ENCODE measurements at places on chromosomes 12 and 14. TPM values are rescaled to one million over a fixed set of nuclear protein-coding genes. Genes with fewer than 3 reads are reported as not detected.

DNA sequence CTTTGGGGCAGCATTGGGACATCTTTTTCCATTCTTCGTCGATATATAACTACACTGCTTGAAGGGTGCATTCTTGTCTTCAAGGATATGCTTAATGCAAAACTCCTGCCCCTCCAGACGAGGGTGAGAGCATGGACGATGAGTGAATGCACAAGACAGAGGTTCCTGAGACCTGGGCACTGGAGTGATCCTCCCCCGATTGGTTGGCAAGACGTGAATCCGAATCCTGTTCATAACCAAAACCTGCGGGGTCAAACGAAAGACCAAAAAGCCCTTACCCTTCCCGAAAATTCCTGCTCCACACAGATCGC, 684 bp downstream of the KANSL2 start:
- H3K36me3 ChIP-seq, result peaks cover 15% of the 10 kb centered on the region
- DNase-seq, result peak; percentile 14
- H3K27ac ChIP-seq, result peak overlapping the region; percentile 93
- H3K27me3 ChIP-seq, result no peaks in the 10 kb centered on the region
- peaks cover 4% of the 10 kb centered on the region for H3K4me1 ChIP-seq

DNA sequence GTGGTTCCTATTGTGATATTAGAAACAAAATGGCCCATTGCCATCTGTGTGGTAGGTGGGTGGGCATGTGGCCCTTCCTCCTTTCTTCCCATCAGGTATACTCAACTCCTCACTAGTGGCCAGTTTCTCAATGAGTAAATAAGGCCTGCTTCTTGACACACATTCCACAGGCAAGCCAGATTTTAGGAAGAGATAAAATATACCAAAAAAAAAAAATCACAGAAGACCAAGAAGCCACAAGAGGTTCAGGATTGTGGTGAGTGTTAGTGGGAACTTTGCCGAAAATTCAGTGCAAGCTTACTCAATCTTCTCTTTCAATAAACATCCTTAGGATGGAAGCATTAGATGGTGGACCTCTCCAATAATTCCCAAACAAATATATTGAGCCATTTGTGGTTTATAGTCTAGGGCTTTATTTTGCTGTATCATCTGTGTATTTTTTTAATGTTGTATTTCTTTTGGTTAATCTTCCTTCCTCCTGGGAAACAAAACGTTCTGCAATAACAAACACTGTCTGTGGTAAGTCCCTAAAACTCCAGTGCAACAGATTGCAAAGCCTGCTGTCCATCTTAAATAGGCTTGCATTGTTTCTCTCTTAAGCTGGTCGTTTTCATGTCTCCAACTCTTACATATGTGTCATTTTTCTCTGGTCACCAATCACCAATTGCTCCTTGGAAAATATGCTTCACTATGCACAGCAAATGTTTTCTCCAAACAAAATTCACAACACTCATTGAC, 289.9 kb upstream of the KITLG start:
- no peaks in the 10 kb centered on the region for H3K36me3 ChIP-seq
- peaks cover 6% of the 10 kb centered on the region for H3K4me1 ChIP-seq
- H3K27ac ChIP-seq, result peak overlapping the region; percentile 69
- DNase-seq, result peak; percentile 88

DNA sequence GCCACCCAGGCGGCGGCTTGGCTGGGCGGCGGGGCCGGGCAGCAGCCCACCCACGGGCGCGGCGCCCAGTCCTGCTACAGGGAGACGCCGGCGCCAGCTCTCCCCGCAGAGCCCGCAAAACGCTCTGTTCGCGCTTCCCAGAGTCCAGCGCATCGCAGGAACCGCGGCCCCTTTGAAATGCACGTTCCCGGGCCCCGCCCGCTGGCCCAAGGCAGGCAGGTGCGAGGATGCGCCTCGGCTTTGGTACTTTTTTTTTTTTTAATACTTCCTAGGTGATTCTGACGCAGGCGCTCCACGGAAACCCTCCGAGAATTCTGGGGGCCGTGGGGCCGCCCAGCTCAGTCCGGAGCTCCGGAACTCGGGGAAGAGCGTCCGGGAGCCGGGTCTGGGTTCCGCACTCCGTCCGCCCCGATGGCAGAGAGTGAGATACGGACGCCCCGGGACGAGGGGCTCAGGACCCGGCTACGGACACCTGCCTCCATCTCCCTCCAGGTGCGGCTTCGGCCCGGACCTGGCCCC, 483 bp downstream of the POC1B start:
- H3K36me3 ChIP-seq, result 0 out of 2 replicates have a peak, but pooled peaks cover 2% of the 10 kb centered on the region
- H3K27me3 ChIP-seq, result no peaks in the 10 kb centered on the region
- H3K27ac ChIP-seq, result peak overlapping the region; percentile 56
- H3K4me1 ChIP-seq, result peaks cover 11% of the 10 kb centered on the region
- no peak for DNase-seq

GRCh38 chr14:96221109-96221650, 16.5 kb downstream of the BDKRB2 start:
- H3K36me3 ChIP-seq, result peaks cover 75% of the 10 kb centered on the region
- no peak overlapping the region for H3K4me3 ChIP-seq
- peak; percentile 53 for DNase-seq

GRCh38 chr14:40987481-40987880, 619.2 kb upstream of the LRFN5 start:
- no peaks in the 10 kb centered on the region for H3K36me3 ChIP-seq
- no peaks in the 10 kb centered on the region for H3K27me3 ChIP-seq
- no peak overlapping the region for H3K27ac ChIP-seq
- H3K4me3 ChIP-seq, result no peak overlapping the region

PRB4 gene
- not detected for polyA plus RNA-seq

C3AR1 gene
- 0.31 TPM for polyA plus RNA-seq

RPL10L gene
- not detected for polyA plus RNA-seq

Data from IMR-90 (cell line).